ENCODE measurements at places on chromosomes 4 and X.

DNA sequence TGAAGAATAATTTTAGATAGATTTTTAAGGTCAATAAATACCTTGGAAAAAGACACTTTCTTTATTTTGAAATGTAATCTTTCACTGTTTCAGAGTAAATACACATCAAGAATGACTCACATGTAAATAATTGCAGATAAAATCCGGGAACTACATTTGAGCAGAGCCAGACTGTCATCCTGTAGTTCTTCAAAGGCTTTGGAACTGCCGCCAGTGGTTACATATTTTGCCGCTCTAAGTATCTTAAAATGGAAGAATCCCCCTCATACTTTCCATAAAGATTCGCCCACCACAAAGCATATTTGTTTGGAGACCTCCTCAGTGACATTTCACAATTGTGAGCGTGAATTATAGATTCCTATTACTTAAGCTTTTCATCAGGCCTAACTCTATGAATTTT is 607.8 kb upstream of the ZFP42 start:
- DNase-seq = no peak

GRCh38 chr4:80425124-80426100 is 89.9 kb downstream of the CFAP299 start:
- no peak for DNase-seq

DNA sequence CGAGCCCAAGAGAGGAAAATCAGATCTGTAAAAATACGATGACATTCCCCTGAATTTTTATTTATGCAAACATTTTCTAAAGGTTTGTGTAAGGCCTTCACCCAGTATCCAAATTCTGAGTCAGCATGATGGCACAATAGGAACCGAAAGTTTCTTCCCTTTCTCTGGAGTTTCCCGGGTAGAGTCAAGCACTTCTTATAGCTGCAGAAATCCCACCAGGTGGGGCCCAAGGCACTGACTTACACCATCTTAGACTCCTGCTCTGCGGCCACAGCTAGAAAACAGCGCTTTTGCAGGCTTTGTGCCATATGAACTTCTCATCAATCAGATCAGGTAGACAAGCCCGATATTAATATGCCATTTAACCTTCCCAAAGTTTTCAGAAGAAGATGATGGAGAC is 13.4 kb downstream of the LEF1 start:
- no peak for DNase-seq

- DNase-seq = no peak
Measured at GRCh38 chr4:163193717-163194116, 27.0 kb upstream of the NAF1 start.

- no peak for DNase-seq
Measured at GRCh38 chr4:37763831-37764230, 62.7 kb upstream of the PGM2 start.

- DNase-seq = no peak
Measured at GRCh38 chr4:182578402-182578801, 335.2 kb downstream of the TENM3 start.

DNA sequence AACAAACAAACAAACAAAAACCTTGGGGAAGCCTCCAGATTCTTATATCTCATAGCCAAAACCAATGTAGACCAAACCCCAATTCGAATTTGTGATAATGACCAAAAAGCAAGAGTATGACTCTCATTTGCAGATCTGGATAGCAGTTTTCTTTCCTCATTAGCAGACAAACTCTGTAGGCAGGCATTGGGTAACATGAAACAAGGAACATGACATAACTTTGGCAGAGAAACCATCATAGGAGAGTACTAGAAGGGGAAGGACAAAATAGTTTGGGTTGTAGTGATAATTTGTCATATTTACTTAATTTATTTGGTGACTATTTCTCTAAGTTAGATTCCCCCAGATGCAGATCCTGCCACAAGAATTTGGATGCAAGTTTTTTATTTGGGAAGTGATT is 187.8 kb downstream of the MID1IP1 start:
- DNase-seq = no peak

DNA sequence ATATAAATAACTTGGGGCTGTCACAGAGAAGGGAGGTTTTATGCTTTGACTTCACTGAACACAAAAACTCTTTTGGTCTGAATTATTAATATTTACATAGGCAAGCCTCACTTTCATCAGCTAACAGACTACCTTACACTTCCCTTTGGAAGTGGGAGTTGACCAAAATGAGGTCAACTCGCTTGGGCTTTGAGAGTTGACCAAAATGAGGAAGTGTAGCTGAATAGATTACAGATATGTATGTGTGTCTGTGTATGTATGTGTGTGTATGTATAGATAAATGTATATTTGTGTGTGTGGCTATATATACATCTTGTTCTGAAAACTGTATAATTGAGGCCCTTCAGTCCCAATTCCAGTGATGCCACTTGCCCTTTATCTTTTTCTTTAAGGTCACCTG is 113.3 kb upstream of the IL13RA1 start:
- no peak for DNase-seq

GRCh38 chr4:114998316-114998715 is 115.1 kb downstream of the NDST4 start:
- no peak for DNase-seq

GRCh38 chr4:8010618-8011017 is 71.0 kb upstream of the AFAP1 start:
- DNase-seq = no peak

- no peak for DNase-seq
Measured at GRCh38 chr4:183828125-183828524, 77.0 kb upstream of the STOX2 start.

GRCh38 chr4:722169-722725 is 16.6 kb downstream of the PCGF3 start:
- no peak for DNase-seq

GRCh38 chrX:150429594-150429993 is 66.5 kb downstream of the MAMLD1 start:
- no peak for DNase-seq

DNA sequence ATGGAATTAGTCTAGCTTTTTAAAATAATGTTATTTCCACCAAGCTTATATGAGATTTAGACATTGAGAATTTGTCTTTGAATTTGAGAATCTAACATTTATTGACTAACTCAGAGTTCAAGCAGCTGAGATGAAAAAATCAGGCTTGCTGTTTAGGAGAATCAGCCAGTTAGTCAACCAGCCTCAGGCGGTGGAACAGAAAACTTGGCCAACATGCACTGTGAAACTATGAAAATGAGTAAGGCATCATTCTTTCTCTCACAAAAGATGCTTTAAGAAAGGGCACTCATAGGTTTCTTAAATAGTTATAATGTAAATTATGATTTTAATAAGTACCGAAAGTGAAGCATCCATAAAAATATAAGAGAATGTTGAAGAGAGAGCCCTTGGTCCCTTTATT is 84.2 kb downstream of the NFKB1 start:
- no peak for DNase-seq

DNA sequence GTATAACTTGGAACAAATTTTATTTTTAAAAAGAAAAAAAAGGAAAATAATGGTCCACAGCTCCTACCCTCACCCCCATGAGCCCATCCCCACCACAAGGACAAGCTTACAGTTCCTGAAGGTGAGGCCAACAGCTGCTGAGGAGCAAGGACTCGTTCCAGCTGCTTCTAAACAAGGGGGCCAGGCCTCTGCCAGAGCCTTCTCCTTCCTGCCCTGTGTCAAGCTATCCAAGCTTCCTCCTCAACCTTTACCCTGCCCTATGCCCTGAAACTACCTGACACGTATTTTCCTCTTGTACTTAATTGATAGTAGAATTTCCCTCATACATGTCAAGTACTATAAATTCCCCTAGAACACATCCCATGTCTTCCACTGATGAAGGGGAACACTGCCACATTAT is 8.8 kb downstream of the SH3D19 start:
- DNase-seq = no peak

DNA sequence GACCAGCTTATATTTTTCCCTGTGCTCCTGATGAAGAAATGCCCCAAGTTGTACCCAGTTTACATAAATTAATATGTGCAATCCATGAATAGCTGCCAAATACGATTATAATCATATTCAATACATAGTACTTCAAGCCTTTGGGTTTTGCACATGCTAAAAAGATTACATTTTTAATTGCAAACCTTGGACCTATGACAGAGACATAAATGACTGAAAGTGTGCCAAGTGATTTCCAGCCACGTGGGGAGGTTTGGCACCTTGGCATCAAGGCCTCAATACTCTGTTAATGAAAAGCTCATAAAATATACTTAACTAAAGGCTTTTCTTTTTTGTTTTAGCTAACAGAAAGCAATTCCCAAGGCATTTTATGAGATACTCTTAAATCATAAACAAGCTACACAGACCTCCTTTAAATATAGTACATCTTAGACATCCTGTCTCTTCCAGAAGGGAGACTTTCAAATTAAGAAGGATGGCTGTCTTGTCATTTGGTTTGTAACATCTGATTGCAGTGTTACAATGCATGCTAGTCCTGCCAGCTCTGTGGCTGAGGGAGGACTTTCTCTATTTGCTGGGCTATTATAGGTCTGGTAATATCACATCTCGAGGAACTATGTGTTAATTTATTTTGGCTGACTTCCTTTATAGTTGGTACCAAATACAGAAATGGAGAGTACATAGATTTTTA is 404.1 kb downstream of the AFF2 start:
- DNase-seq = no peak

DNA sequence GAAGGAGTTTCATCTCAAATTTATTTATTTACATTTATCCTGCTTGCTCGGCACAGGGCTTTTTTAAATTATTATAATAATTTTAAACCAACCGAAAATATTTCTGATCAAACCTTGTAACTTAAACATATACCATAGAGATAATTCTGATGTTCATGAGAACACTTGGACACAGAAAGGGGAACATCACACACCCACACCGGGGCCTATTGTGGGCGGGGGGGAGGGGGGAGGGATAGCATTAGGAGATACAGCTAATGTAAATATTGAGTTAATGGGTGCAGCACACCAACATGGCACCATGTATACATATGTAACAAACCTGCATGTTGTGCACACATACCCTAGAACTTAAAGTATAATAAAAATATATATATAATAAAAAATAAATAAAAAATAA is 2.9 kb downstream of the ANXA5 start:
- no peak for DNase-seq

- no peak for DNase-seq
Measured at GRCh38 chr4:163161536-163162205, 5.0 kb downstream of the NAF1 start.

DNA sequence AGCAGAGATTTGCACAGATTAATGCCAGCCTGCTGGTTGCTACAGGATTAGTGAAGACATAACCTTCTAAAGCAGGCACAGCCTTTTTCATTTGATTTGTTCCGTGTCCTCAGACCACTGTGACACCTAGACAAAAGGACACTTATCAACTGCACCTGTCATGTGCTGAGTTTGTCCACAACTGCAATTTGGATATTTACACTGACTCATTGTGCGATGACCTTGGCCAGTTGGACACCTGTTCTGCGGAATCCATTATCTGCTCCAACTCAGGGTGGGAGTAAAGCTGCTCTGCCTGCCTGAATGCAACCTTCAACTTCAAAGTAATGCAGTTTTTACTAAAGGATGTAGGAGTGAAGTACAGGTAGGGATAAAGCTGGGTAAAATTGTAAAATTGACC is 4.1 kb upstream of the NR0B1 start:
- DNase-seq = no peak

GRCh38 chr4:11724731-11725130 is 296.0 kb upstream of the HS3ST1 start:
- DNase-seq = no peak

DNA sequence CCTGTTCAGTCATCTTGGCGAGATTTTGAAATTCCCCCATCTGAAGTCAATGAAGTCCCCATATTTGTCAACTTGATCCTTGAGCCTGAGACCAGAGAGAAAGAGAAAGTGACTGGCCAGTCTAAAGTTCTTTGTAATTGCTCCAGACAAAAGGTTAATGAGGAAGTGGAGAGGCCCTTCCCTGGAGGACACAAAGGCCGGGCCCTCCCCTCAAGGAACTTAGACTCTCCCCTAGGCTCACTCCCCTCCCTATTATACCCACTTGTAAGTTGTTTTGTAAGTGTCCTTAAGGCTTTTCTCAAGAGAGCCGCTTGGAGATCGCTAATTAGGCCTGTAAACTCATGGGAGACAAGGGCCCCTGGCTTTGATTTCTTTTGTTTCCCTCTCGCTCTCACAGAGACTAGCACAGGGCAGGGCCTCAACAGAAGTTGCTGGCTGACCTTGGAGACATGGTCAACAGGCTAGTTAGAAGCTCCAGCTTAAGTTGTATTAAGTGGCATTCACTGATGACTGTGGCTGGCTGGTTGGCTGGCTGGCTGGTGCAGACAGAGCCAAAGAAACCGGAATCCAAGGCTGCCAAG is 20.3 kb upstream of the GPC4 start:
- DNase-seq = no peak

GRCh38 chr4:44016570-44017421 is 431.8 kb downstream of the KCTD8 start:
- DNase-seq = peak; percentile 58

GRCh38 chrX:10243106-10243505 is 86.3 kb downstream of the CLCN4 start:
- no peak for DNase-seq

DNA sequence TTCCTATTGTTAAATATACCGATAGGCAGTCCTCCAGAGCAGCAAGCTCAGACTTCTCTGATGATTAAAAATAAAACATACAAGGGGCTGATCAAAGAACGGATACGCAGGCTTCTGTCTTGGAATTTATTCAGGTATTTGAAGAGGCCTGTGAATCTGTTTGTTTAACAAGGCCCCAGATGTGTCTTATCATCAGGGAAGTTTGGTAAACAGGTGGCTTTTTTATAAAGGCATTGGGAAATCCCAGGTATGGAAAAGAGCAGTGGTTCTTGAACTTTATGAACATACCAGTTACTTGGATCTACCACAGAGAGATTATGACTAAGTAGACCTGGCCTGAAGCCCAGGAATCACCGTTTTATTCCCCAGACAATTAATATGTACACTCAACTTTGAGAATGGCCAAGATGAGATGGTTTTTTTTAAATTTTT is 47.9 kb downstream of the SOWAHB start:
- DNase-seq = no peak

DNA sequence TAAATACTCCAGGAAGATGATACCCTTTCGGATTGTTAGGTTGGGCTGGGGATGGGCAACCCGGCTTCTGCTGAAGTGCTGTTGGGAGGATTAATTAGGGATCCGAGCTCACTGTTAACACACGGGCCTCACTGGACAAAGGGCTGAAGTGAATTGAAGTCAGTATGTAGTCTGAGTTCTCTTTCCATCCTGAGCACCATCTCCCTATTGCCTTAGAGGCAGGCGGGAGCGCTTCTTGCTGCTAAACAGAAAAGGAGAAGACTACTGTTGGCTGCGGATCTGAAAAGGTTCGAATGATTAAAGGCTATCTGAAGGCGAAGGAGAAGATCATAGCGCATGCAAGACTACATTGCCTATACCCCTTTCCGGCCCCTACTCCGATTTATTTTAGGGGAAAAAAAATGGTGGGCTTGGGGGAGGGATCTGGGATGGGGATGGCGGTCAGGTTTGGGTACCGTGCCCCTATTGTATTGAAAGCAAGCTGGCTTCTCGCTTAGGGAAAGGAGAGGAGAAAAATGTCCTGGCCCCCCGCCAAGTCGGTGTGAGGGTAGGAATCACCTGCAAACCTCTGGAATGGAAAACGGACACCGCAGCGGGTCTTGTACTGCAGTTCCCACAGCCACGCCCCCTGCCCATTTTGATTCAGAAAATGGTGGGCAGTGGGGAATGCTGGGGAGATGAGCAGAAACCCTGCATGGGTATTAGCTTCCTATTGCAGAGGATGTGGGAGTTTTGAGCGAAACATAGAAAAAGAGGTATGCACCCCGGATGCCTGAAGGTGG is 22.3 kb downstream of the MORF4L2 start:
- no peak for DNase-seq

GRCh38 chr4:1285790-1286553 is 3.7 kb upstream of the MAEA start:
- peak; percentile 49 for DNase-seq
